Stimulated activated CD4-positive, alpha-beta T cell treated with anti-CD3 and anti-CD28 coated beads, Interleukin-12 subunit alpha, Interleukin-12 subunit beta, amount 100 ng/mL, for 24 hours (primary cell): ENCODE measurements at places on chromosomes 13 and 19.

DNA sequence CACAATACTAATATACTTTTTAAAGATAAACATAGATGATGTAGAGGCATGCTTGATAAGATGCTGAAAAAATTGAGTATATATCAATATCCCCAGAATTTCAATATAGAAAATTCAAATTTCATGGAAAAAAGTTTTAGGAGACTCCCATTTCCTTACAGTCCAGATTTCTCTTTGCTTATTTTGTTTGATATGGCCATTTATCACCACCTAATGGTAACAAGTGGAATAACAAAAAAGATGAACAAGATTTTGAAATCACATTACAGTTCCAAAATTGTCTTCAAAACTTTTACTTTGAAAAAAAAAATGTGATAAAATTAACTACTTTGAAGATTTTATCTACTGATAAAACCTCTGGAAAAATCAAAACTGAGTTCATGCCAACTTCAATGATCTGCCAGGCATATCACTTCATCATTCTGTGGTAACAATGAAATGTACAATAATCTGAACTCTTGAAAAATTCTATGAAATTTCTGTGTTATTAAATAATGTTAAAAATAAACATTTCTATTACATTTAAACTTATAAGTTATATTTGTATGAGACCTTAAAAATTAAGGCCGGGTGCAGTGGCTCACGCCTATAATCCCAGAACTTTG, 17.5 kb downstream of the MIPEP start:
- no peak for DNase-seq

GRCh38 chr13:44899967-44900366, 89.3 kb downstream of the NUFIP1 start:
- no peak for DNase-seq

DNA sequence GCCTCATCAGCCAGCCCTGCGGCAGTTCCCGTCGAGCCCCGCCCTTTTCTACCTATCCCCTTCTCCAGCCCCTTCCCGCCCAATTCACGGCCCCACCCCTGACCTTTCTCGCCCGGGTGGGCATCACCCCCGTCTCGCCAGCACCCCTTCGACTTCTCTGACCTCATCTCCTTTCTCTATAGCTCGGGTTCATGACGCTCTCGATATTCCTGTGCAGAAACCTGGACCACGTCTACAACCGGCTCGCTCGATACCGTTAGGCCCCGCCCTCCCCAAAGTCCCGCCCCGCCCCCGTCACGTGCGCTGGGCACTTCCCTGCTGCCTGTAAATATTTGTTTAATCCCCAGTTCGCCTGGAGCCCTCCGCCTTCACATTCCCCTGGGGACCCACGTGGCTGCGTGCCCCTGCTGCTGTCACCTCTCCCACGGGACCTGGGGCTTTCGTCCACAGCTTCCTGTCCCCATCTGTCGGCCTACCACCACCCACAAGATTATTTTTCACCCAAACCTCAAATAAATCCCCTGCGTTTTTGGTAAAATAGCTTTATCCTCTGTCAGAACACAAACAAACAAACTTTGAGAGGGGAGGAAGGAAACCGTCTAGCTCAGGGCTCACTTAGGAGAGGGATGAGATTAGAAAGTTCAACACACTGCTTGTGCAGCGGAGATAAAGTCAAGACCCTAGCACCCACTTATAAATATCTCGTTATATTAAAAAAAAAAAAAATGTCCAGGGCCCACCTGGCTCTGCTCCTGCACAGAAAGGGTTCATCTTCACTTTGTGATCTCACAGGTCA, 5.1 kb downstream of the CD37 start:
- no peak for DNase-seq

- peak; percentile 31 for DNase-seq
These were observed 37.1 kb downstream of the TSHZ3 start for GRCh38 chr19:31312009-31312676.

- no peak for DNase-seq
These were observed 3.2 kb downstream of the WBP4 start for GRCh38 chr13:41064493-41064892.

DNA sequence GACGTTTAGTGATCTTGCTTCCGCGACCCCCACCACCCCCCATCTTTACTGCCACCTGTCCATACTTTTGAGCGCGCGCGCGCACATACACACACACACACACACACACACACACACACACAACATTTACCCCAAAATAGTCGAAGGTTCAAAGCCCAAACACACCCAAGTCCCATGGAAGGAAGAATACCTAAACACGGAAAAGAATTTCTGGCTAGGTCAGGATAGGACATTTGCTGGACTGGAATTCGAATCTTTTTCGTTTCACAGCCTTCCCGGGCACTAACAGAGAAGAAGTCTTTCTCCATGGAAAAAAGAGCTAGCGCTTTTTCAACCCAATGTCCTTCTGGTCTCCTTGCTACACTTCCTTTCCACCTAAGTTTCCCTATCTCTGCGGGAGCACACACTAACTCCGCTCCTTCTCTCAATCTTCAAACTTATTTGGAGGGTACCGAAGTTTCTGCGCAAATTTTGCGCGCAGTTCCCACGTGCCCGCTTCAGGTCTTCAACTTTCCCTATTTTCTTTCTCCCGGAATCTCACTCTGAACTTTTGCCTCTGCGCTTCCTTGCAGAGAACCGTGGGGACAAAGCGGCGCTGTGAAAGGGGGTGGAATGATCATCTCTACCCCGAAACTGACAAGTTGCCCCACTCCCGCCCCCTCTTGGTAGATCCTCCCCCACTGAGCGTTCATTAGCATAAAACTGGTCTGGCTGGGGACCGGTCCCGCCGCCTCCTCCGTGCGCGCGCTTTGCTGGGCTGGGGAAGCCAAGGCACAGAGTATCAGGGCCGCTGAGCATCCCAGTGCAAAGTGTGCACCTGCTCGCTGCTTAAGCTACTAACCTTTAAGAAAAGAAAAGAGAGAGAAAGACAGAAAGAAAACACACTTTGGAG, 2.7 kb downstream of the DACH1 start:
- DNase-seq = no peak

DNA sequence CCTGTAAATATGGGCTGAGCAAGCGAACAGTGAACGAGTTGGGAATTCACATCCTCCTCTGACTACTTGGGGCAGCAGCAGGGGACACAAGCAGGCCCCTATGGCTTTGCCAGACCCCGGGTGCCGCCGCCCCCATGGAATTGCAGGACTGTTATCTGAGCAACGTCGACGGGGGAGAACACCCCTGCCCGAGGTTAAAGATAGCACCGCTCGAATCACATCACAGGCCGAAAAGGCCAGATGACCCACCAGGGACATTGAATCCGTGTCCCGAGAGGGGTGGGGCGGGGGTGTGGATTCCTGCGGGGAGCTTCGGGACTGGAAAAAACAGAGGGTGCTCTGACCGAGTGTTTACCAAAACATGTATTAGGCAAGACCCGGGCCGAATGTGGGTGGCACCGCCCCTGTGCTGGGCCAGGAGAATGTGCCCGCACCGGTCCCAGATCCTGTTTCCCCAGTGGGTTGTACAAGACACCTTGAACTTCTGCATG, 9.1 kb downstream of the FEM1A start:
- DNase-seq = no peak

DNA sequence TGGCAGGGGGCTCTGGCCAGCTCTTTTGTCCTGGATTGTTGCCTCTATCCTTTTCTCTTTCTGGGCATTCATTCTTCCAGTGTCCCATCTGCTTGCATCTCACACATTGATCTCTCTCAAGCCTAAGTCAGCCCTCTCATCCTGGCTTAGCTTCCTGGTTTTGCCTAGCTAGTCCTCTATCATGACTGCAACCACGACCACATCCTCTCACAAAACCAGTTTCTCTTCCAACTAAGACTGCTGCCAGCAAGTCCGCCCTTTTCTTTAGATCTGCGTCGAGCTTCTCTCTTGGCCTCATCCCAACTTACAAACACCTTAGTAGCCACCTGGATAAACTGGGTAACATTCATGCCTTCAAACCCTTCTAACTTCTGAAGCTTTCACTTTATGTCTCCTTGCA, 212.2 kb upstream of the HTR2A start:
- no peak for DNase-seq

- no peak for DNase-seq
These were observed 7.0 kb downstream of the ARMC6 start for GRCh38 chr19:19040417-19040816.

- DNase-seq = no peak
These were observed 2.5 kb downstream of the RAX2 start for GRCh38 chr19:3769494-3769893.

DNA sequence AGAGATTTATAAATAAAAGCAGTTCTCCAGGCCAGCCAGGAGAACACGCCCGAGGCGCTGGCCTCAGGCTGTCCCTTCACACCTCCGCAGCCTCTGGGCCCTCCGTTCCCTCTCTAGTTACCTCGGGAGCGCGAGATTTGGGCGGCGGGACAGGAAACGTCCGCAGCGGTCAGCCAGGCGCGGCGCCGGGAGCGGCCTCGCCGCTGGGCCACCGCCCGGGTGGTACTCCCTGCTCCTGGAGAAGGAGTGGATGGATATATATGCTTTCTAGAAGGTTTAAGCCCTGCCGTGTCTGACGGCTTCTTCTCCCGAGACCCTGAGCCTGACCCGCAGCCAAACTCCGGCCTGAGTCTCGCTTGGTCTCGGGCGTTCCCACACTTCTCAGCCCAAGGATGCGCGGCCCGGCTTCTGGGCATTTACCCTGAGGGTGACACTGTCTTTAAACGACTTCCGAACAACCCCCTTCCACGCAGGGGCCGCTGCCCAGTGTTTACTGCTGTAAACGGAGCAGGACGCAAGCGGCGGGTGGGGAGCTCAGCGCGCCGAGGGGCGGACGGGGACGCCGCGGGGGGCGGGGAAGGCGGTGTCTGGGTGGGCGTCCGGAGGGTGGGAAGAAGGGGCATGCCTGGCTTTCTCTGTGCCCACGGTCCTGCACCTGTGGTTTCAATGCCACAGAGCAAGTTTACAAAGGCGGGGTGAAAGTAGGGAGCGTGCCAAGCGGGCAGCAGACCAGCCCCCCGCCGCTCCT, 2.0 kb upstream of the ZIC2 start:
- no peak for DNase-seq

DNA sequence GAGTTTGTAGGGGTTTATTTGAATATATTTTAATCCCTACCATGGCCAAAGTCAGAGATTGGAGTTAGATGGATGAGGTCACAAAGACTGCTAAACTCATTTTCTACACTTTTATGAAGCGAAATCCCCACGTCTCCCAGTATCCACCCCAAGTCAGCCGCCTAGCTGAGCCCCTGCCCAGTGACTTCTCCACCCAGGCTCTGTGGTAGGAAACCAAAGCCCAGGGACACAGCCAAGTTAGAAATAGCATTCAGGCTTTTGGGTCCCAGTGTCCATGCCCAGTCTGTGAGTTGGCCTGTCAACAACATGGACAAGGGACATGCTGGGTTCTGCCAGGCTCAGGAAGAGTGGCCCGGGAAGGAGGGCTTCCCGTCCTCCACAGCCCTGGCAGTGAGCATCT, 474.0 kb downstream of the FOXO1 start:
- DNase-seq = no peak

DNA sequence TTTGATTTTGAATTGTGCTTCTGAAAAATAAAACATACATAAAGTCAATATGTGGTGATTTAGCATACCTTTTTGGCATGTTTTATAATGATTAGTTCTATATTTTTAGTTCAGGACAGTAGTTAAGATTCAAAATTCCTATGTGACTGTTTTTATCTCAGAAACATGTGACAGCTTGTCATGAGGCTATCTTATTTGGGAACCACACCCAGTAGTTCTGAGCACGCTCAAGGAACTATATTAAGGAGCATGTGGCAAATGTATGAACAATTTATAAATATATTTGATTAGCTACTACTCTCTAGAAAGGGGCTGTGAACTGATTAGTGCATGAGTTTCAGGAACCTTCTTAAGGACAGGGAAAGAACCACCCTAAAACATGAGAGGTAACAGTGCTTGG, 38.8 kb downstream of the FGF9 start:
- no peak for DNase-seq
